Omental fat pad (tissue), 4 donors: ENCODE measurements at places on chromosomes 6 and 20. TPM values are rescaled to one million over a fixed set of nuclear protein-coding genes. Genes with fewer than 3 reads are reported as not detected.

DNA sequence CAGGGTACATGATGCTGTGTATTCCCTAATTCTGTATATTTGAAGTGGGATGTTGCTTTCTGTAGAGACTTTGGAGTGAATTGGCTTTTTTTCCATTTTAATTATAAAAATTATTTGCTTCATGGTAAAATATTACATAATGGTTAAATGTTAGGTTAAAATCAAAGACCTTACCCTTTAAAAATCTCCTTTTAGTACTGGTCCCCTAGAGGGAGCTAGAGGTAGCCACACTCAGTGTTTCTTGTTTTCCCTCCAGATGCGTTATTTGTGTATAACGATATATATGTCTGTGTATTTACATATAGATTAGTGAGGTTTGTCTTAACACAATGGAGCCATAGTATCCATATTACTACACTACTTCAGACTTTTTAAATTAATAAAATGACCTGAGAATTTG, 146.7 kb downstream of the PLCB4 start:
- DNase-seq, result no peak

DNA sequence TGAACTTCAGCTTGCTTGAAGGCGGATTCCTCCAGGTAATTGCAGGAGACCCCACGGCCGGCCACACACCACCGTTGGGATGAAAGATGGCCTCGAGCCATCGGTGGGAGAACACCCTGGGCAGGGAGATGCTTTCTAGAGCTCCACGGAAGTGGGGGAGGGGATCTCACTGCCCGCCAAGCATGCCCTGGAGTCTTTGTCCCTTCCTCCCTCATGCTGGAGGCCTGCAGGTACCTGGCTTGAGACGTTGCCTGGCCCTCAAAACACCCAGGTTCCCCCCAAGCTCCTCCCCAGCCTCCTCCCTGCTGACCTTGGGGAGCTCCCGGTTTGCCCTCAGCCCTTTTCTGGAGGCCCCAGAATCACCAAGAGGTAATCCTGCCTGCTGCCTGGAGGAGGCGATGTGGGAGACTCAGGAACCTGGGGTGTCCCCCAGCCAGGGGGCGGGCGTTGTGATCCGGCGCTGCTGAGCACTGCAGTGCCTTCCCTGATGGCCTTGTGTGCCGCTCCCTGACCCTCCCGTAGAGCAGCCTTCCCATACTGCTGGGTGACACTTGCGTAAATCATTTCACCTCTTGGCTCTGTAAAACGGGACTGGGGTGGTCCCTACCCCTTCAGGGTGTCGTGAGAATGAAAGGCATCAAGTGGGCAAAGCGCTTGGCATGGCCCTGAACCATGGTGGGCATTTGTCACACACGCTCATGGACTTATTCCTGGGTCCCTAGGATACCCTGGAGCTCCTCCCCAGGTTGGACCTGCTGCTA, 91.4 kb downstream of the CEBPB start:
- DNase-seq, result no peak

GRCh38 chr20:39861381-39861780, 827.7 kb downstream of the MAFB start:
- no peak for DNase-seq

- DNase-seq, result no peak
Observed at GRCh38 chr20:58710481-58711265, 18.1 kb downstream of the NPEPL1 start.

DNA sequence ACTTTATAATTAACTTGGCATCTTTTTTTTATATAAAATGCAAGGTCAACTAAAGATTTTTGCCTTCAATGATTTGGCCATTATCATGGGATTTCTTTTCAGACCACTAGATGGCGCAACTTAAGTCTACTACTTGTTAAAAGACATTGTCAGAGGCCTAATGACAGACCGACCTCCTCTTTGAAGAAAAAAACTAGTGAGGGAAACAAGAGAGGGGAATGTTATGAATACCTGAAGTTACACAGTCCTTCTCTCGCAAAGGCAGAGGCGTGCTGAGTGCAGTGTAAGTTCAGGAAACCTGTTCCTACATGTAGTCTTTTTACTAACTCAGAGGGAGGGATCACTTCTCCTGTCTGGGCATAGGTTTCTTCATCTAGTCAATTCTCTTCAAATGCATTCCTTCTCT, 9.3 kb downstream of the TRAPPC3L start:
- DNase-seq, result no peak

DNA sequence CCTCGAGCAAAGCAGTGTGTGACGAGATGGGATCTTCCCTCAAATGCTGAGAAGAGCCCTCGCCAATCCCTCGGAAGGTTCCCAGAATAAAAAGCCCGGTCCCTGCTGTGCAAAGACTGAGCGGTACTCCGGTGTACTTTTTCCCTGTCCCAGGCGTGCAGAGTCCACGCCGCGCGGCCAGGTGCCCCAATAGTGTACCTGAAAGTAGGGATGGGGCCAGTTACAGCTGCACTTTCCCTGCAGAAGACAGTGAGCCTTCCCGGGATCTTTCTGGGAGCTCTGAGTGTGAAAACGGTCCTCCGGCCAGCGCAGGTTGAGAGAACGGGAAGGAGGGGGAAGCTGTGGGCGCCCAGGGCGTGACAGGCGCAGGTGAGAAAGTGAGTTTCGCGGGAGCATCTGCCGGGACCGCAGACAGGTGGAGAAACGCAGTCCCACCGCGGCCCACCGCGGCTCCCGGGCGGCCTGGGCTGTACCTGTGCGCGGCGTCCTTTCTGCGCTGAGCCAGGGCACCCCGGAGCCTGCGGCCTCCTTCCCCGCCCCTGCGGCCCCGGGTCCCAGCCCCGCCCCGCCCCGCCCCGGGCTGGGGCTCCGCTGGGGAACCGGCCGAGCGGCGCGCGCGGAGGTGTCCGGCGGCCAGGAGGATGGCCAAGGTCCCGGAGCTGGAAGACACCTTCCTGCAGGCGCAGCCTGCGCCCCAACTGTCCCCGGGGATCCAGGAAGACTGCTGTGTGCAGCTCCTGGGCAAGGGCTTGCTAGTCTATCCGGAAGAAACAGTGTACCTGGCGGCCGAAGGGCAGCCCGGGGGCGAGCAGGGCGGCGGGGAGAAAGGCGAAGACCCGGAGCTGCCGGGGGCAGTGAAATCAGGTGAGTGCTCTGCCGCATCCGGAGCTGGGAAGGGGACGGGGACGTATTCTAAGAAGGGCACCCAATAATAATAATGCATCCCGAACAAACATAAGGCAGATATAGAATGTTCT, at the start of gene RFX6:
Gene RFX6 (plus strand): TSS at position 608 of the 977 bp plus-strand sequence. CDS start 34 bp downstream, at position 642.
- no peak for DNase-seq

GRCh38 chr6:116369964-116370759, 585 bp upstream of the DSE start:
- DNase-seq, result no peak

- no peak for DNase-seq
Observed at GRCh38 chr6:40356242-40356910, 230.8 kb downstream of the LRFN2 start.

DNA sequence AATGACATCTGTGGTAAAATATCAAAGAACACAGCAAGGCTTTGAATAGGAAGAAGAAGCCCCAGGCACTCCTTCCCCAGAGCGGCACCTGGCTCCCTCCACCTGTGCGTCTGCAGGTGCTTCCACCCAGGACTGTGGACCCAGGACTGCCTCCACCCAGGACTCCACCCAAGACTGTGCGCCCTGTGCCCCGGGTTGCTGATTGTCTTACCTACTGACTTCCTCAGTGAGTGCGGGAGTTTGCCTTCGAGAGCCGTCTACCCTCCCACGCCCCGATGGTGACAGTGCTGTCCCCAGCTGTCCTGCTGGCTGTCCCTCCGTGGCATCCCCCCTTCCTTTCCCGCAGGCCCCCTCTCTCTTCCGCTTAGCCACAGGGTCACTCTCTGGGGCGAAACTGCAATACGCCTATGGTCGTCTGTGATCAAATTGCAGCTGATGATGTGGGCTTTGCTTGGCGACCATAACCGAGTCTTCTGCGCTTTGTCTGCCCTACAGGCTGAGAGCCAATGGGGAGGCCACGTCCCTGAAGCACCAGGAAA, 52.1 kb downstream of the IRF4 start:
- no peak for DNase-seq

DNA sequence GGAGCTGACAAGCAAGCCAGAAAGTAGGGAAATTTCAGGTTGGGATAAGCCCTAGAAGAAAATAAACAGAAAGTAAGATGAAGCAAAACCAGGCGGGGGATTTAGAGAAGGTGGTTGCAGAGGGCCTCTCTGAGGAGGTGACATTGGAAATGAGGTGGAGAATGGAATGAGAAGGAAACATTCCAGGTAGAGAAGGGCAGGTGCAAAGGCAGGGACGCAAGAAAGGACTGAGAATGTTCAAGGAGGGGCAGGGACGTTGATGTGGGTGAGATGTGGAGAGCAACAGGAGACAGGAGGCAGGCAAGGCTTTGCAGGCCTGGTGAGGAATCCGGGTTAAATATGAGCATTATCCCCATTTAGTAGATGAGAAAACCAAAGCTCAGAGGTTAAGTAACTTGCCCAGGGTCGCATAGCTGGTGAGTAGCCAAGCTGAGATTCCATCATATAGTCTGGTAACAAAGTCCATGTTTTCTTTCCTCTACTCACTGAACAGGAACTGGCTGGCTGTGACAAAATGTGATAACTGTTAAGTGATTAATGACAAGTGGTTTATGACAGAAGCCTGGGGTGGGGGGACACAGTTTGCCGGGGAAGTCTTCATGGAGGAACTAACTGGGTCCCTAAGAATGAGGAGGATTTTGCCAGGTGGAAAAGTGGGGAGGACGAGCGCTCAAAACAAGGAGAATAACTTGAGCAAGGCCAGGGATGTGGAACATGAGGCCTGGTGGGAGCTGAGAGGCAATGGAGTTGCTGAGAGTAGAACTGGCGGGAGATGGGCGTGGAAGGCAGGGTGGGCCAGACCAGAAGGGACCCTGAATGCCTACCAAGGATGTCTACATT, 32.6 kb downstream of the MRPL14 start:
- DNase-seq, result no peak

DNA sequence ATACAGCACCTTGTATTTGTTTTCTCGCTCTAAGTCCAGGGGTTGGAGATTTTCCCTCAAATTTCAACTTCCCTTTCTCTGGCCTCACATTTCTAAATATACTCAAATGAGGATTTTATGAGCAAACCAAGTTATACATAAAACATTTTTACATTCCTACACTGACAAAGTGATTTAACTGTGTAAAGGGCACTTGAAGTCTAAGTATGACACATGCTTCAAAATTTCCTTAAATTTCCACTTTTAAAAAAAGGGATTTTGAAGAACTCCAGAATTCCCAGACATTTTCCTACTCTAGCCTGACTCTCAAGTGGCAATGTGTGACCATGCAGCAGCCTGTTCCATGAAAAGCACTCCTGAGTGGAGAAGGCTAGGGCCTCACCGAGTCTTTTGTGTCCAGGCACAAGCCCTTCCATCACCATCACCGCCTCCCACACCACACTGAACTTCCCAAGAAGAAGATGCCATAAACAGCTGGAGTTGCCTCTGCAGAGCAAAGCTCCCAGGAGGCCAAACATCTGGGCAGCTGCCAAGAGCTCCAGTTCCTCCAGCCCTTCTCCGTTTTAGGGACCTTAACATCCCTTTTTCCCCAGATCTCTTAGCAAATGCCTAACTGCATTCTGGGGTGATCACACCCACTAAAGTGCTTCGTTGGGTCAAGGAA, 68.9 kb downstream of the NCR2 start:
- no peak for DNase-seq

DNA sequence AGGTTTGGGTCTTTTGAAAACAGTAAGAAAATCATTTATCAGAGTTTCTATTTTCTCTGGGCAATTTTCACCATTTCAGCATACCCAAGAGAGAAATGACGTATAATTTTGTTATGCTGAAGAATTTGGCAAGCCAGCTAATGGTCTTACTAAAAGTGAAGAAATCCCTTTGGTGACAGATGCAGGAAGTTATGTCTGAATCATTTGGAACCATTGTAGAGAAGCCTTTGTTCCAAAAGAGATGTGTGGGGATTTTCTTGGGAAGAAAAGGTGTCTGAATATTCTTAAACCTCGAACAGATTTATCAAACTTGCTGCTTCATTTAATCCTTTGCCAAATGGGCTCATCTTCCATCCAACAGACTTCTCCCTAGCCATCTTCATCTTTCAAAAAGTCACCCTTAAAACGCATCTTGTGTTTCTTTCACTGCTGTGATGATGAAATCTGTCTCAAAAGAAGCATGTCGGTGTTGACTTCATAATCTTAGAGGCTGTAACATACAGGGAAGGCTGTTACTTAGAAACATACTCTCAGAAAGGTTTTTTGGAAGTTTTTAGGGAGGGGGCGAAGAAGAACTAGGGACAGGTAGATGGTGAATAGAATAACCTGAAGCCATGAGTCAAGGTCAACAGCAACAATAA, 39.5 kb downstream of the CITED2 start:
- DNase-seq, result no peak

DNA sequence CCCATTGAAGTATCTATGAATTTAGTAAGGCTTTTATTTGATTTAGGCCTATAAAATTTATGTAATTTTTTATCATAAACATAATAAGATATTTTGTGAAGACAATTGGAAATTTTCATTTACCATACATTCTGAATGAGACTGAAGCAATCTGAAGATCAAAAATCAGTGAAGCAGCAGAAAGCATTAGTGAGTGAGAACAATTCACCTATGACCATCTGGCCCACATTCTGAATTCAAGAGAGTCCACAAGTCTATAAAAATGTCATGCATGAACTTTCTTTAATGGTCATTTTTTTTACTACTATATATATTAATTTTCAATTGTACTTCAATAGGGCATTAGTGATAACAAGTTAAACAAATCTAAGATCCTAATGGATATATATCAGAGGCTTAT, 1026.6 kb upstream of the MAP3K7 start:
- no peak for DNase-seq

DNA sequence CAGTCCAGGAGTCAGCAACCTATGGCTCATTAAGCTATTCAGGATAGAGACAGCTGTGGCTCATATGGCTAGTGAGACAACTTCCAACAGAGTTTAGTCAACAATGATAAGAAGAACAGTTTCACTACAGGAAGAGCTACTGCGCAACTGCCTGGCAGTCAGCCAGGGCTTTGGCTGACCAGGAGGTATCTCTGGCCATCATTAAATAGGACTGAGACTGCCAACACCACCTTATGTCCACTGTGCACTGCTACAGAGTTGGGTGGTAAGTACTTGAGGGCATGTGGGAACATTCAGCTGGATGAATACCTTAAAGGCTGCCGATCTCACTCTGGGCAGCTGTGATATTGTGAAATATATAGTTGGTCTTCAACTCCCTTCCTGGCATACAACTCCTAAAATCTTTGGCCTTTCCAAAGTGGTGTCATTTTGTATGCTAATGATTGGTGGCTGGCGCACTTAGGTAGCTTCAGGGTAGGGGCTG, 52.2 kb upstream of the FAM83C start:
- peak; percentile 36 for DNase-seq

GRCh38 chr6:2640551-2640950, 110.2 kb downstream of the MYLK4 start:
- no peak for DNase-seq

RAB32 gene
- 30.9 TPM for total RNA-seq

SLC16A10 gene
- 70.5 TPM for total RNA-seq

CLVS2 gene
- total RNA-seq, result not detected

RIPPLY2 gene
- not detected for total RNA-seq

PAK5 gene
- total RNA-seq, result not detected

MAS1 gene
- not detected for total RNA-seq

DEFB125 gene
- not detected for total RNA-seq

SAPCD1 gene
- total RNA-seq, result not detected
